ENCODE measurements at places on chromosomes 7 and 10.

GRCh38 chr7:365593-365992, 75.6 kb downstream of the FOXL3 start:
- no peak for DNase-seq

- no peak for DNase-seq
Measured at GRCh38 chr7:151062399-151063211, 3.2 kb downstream of the SLC4A2 start.

- DNase-seq = no peak
Measured at GRCh38 chr10:117746541-117747448, 204.2 kb downstream of the EMX2 start.

DNA sequence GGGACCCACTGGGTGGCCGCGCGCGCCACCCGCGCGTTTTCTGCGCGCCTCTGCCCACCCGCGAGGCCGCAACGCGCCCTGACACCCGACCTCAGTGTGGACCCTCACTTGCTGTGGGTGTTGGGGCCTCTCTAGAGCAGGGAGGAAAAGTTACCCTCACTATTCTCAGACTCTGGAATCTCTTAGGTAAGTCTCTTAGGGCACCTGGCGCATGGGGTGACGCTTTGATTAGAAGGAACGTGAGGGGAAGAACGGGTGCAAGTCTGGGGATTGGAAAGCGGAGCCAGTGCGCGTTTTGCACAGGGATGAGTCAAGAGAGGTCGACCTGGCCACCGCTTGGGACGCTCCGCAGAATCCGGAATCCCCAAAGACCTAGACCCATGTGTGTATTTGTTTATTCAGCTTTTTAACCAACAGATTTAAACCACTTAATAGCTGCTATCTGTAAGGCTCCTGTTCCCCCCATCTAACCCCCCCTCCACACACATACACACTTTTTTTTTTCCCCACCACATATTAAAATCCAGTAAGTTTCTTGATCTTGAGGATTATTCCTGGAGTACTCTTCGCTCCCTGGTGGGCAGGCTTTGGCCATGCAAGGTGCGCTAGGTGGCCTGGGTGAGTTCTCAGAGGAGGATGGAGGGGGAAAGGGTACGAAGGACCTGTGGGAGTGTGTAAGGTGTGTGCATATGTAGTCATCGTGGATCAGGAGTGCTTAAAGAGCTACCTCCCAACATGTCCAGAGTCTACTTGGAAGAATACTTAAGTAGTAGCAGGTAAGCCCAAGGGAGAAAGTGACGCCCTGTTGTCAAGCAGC, 169.1 kb upstream of the PPP1R3A start:
- peak; percentile 6 for DNase-seq

GRCh38 chr10:83542774-83543411, 596.4 kb upstream of the GHITM start:
- DNase-seq = no peak

DNA sequence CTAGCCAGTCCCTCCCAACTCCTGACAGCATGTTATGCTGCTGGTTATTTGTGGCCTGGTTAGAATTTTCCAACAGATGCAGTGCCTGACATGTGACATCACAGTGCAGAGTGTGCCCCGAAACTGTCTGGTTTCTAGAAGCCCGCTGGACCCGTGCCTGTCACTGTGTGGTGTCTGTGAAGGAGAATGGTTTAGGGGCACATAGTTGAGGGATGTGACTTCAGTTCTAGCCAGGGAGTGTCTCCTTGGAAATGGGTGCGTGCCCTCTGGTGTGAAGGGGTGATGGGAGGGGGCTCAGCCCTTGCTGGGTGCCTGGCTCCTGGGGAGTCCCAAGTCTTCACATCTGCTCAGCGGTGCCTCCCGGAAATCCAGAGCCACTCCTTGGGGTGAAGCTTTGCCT, 303.6 kb downstream of the GLRX3 start:
- no peak for DNase-seq

DNA sequence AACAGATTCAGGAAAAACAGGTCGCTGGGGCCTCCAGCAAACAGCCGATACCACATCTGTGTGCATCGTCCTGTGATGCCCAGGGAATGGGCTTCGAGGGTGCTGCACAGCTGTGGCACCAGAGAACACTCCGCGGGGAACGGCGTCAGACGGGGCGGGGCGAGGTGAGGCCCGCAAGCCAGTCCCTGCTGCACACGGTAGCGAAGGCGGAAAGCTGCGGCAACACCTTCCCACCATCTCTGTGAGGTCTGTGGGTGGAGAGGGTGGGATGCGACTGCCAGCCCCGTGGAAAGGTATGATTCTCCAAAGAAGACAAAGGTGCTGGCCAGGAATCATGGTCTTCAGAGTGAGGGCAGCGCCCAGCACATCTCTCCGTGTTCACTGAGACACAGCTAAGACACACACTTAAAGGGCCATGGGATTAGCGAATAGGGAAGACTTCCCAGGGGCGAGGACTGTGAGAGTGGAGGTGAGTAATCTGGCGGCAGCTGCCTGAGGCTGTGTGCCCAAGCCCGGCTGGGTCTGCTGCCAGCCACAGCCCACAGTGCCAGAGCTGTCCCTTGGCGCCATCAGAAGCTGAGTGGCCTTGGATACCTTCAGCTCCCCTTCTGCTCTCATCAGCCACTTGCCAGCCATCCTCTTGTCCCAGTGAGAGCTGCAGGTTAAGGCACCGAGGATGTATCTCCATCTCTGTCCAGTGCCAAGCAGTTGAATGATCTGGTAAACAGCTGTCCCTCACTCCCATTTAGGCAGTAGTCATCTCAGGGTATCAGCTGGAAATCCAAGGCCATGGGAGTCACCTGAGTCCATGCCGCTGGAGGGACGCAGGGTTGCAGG, 17.6 kb downstream of the PRKAG2 start:
- DNase-seq = no peak

DNA sequence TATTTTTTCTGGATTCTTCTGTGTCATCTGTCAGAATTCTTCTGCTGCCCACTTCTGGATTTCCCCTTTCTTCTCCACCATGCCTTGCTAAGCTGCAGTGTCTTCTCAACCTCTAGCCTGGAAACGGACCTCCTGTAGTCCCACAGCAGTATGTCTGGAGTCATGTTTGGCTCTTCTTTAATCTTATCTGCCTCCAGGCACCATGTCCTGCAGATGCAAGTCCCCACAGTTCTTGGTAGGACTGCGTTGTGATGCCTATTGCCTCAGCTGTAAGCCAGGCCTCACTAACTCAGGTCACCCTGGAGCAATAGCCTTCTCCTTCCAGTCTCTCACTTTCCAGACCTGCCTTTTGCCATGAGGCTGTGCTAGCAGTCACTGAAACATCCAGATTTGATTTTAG, 268.3 kb downstream of the POM121L12 start:
- DNase-seq = no peak

DNA sequence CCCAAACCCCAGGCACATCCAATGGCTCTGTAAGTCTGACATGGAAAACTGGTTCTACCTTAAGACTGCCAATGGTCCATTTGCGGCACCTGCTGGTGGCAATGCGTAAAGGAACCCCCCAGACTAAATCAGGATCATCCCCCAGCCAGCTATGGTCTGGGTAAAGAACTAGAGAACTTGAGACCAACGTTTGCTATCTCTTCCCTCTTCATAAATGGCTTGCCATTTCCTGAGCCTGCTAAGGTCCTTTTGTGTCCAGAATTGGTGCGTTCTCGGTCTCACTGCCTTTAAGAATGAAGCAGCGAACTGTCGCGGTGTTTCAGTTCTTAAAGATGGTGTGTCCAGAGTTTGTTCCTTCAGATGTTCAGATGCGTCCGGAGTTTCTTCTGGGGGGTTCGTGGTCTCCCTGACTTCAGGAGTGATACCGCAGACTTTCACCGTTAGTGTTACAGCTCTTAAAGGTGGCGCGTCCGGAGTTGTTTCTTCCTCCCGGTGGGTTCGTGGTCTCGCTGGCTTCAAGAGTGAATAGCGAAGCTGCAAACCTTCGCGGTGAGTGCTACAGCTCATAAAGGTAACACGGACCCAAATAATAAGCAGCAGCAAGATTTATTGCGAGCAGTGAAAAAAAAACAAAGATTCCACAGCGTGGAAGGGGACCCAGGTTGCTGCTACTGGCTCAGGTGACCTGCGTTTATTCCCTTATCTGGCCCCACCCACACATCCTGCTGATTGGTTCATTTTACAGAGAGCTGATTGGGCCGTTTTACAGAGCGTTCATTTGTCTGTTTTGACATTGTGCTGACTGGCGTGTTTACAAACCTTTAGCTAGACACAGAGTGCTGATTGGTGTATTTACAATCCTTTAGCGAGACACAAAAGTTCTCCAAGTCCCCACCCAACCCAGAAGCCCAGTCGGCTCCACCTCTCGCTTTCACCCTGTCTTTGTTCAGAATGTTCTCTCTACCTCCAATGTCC, 95.4 kb downstream of the ELMO1 start:
- DNase-seq = no peak

DNA sequence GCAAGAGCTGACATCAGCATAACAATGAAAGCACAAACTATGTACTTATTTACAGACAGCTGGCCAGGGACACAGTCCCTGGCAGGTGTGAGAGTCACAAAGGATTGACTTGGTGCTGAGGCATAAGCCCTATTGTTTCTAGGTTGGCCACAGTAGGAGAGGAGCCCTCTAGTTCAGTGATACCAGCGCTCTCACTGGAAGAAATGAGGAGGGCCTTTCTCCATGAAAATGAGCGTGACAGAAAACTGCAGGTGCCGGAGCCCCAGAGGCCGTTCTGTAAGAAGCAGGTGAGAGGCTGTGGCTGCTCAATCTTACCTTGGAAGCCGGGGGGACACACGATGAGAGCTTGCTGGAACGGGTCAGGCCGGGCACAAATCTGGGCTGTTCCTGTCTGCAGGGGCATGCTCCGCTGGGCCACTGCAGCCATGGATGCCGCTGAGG, 90.5 kb downstream of the CLEC2L start:
- DNase-seq = no peak

DNA sequence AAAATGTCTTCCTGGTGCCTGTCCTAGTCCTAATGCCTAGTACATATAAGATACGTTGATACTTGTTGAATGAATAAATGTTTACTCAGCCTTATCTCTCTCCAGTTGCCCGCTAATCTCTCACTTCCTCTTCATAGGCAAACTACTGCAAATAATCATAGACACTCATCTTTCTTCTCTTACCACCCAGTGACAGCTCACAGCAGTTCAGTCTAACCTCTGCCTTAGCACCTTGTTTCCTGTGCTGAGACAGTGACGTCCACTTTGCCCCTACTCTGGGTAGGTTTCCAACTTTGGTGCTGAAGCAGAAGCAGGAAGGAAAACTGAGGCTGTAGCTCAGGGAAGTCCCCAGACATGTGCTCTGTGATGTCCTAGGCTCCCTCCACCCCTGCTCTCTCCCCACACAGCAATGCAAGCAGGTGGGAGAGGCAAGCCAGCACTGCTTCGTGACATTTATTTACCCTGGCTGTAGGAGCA, 45.5 kb upstream of the RHOBTB1 start:
- no peak for DNase-seq

DNA sequence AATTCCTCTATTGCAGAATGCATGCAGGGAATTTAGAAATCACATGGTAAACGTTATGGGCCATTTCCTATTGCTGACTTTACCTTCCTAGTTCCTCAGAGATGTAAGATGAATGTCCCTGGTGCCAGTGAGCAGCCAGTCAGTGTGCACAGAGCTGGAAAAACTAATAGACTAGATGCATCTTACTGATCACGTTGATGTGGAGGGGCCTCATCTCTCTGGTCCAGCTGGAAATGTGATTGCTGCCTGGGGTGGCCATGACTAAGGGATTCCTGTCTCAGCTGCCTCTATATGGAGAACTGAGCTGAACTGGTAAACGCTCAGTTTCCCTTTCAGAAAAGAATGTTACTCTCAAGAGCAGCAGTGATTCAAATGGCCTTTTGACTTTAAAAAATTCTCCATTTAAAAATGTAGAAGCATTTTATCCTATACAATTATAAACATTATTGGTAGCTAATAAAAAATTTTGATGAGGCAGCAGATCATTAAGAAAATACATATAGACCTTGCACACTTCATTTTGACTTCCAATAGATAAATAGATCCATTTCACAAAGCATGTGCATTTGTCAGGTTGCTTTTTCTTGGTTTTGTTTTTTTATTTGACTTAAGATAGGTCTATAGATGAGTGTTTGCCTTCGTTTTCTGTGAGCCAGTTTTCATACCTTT, 80.5 kb upstream of the INSYN2A start:
- no peak for DNase-seq

- DNase-seq = no peak
Measured at GRCh38 chr10:71528371-71529206, 131.9 kb downstream of the CDH23 start.

DNA sequence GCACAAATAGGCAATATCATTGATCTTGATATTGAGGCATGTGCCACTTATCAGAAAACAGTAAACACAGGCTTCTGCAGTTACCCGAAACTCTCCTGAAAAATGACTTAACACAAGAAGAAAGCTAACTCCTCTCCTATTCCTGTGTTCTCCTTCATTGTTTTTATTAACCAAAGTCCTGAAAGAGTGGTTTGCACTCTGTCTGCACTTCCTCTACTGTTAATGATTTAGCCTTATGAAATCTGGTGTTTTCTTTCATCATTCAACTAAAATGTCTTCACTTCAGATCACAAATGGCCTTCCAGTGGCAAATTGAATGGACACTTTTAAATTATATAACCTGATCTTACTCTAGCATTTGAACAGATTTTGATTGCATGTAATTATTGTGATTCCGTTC, 630.6 kb upstream of the PHF14 start:
- DNase-seq = no peak

DNA sequence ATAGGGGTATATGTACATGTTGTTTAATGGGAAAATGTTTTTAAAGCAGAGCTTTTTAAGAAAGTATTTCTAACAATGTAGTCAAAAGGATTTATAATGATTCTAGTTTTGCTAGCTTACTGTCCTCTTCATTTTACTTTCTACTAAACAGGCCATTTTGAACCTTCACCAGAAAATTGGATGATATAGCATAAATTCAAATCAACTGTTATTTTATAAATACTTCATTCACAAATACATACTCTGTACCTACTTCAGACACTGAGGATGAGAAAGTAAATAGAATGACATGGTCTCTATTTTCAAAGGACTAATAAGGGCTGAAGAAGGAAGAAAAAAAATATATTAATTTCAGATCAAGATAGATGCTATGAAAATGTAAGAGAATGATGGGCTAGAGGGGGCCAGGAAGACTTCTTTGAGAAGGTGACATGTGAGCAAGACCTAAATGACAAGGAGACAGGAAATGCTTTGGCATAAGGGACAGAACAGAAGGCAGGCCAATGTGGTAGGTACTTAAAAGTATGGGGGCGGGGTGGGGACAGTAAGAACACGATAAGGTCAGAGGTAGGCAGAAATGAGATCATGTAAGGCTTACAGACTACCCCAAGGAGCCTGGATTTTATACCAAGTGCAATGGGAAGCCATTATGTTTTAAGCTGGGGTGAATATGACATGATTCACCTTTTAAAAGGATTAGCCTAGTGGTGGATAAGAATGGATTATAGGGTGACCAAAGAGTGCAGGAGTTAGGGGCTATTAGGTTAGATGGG, 5.2 kb downstream of the NAMPT start:
- DNase-seq = no peak

- no peak for DNase-seq
Measured at GRCh38 chr7:136055266-136055665, 78.1 kb upstream of the MTPN start.

DNA sequence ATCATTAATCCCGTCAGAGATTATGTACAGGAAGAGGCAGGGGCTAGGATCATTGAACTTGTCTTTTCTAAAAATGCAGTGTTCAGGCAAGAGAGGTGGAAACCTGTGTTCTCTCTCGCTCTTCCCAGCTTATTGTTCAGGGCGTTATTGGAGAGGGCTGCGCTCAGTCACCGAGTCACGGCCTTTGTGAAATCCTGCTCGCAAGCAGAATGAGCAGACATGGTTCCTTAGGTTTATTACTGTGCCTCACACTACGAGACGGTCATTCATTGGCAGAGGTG, 631 bp upstream of the PRKRIP1 start:
- no peak for DNase-seq

- no peak for DNase-seq
Measured at GRCh38 chr7:92255308-92255707, 9.5 kb downstream of the ANKIB1 start.

GRCh38 chr7:43385309-43385680, 197.6 kb upstream of the STK17A start:
- DNase-seq = no peak

Data from NCI-H1092 (cell line).